ENCODE measurements at places on chromosomes 7 and 10.
A peak's percentile ranks its signal among the peaks of the same experiment; 100 is the strongest.

- DNase-seq = no peak
These were observed 3.8 kb downstream of the UPK3B start for GRCh38 chr7:76513817-76514799.

DNA sequence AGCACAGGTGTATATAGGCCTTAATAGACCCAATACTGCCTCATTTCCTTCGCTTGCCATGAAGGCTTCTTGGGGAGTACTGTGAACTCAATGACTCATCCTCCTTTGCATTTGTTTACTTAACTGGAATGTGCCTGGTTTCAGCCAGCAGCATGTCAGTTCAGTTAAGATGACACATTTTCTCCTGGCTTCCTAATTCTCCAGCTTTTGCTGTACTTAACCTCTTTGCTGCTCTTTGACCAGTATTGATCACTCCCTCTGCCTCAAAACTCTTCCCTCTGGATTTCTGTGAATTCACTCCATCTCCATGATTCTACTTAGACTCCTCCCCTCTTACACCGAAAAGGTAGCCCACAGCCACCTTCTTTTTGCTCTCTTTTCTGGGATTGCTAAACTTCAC, 135.7 kb downstream of the MAGI2 start:
- DNase-seq = peak; percentile 84

GRCh38 chr10:84563355-84563754, 235.0 kb downstream of the CCSER2 start:
- no peak for DNase-seq

GRCh38 chr7:144063710-144064109, 5.9 kb upstream of the OR2A25 start:
- DNase-seq = no peak

DNA sequence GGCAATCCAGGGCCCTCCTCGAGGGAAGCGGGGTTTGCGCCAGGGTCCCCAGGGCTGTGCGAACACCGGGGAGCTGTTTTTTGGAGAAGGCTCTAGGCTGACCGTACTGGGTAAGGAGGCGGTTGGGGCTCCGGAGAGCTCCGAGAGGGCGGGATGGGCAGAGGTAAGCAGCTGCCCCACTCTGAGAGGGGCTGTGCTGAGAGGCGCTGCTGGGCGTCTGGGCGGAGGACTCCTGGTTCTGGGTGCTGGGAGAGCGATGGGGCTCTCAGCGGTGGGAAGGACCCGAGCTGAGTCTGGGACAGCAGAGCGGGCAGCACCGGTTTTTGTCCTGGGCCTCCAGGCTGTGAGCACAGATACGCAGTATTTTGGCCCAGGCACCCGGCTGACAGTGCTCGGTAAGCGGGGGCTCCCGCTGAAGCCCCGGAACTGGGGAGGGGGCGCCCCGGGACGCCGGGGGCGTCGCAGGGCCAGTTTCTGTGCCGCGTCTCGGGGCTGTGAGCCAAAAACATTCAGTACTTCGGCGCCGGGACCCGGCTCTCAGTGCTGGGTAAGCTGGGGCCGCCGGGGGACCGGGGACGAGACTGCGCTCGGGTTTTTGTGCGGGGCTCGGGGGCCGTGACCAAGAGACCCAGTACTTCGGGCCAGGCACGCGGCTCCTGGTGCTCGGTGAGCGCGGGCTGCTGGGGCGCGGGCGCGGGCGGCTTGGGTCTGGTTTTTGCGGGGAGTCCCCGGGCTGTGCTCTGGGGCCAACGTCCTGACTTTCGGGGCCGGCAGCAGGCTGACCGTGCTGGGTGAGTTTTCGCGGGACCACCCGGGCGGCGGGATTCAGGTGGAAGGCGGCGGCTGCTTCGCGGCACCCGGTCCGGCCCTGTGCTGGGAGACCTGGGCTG, 26.0 kb downstream of the PRSS2 start:
- no peak for DNase-seq

DNA sequence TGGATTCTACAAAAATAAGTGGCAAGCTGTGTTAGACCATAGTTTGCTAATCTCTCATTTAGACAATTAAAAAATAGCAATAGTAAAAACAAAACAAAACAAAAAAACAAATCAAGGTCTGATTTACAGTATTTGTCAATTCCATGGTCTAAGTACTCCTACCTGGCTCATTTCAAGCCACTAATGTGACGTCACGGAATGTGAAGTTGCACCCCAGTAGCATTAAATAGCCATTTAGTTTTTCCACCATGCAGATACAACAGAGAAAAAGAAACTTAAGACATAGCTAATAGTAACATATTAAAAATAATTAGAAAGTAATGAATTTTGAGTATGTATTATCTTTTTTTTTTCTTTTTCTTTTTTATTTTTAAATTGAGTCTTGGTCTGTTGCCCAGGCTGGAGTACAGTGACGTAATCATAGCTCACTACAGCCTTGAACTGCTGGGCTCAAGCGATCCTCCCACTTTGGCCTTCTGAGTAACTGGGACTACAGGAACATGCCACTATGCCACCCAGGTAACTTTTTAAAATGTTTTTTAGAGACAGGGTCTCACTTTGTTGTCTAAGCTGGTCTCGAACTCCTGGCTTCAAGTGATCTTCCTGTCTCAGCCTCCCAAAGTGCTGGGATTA, 101.2 kb downstream of the MKX start:
- no peak for DNase-seq

DNA sequence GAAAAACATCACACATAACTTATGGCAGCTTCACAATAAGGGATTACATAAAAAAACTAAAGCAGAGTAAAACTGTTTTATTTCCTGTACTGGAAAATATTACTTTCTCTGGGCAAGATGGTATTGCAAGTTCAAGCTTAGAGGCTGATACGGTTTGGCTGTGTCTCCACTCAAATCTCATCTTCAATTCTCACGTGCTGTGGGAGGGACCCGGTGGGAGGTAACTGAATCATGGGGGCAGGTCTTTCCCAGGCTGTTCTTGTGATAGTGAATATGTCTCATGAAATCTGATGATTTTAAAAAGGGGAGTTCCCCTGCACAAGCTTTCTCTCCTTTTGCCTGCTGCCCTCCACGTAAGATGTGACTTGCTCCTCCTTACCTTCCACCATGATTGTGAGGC, 5.1 kb upstream of the LRRC27 start:
- no peak for DNase-seq

DNA sequence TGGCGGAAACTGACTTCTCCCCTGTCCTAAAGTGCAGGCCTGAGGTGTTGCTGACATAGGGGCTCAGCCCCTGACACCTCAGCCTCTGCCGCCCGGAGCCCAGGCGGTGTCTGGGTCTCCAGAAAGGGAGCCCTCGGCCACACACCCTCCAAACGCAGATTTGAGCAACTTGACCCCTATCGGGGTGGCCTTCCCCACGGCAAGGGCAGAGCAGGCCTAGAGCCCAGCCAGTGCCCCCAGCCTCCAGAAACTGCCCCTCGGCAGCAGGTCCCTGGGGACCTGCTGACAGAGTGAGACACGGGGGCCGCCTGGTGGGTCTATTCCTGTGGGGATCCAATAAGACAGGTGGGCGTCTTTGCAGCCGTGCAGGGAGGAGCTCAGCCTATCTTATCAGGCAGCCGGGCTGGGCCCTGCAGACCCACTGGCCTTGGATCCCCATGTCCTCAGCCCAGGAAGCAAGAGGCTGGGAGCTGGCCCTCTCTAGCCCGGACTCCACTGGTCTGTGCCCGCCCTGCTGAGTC, 11.0 kb downstream of the TMEM184A start:
- DNase-seq = no peak

DNA sequence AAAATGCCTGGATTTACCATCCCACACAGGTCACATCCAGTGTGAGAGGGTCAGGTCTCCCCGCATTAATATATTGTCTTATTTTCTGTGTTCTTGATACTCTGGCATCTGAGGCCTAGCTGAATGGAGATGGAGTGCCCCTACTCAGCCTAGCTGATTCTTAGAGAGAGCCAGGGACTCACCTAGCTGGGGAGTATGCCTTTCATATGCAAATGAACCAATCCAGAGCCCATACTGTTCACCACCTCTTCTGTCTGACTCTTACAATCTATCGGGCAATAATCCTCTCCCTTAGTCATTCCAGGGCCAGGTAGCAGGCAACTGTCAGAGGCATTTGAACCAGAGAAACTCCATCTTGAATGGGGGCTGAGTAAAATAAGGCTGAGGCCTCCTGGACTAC, 46.3 kb downstream of the LBX1 start:
- DNase-seq = no peak

- no peak for DNase-seq
These were observed 233.4 kb upstream of the HABP2 start for GRCh38 chr10:113319479-113319878.

GRCh38 chr7:123711832-123712293, 36.9 kb downstream of the WASL start:
- DNase-seq = no peak

GRCh38 chr10:30431435-30431911, 2.5 kb upstream of the MAP3K8 start:
- no peak for DNase-seq

- no peak for DNase-seq
These were observed 50.7 kb upstream of the HDAC9 start for GRCh38 chr7:18444826-18445225.

GRCh38 chr7:113892818-113893217, 26.0 kb downstream of the PPP1R3A start:
- DNase-seq = no peak

GRCh38 chr7:78852951-78853350, 600.5 kb downstream of the MAGI2 start:
- peak; percentile 38 for DNase-seq

- no peak for DNase-seq
These were observed 4.9 kb downstream of the PKD2L1 start for GRCh38 chr10:100325158-100325557.

- no peak for DNase-seq
These were observed 7.6 kb upstream of the HOXA13 start for GRCh38 chr7:27207348-27207985.

DNA sequence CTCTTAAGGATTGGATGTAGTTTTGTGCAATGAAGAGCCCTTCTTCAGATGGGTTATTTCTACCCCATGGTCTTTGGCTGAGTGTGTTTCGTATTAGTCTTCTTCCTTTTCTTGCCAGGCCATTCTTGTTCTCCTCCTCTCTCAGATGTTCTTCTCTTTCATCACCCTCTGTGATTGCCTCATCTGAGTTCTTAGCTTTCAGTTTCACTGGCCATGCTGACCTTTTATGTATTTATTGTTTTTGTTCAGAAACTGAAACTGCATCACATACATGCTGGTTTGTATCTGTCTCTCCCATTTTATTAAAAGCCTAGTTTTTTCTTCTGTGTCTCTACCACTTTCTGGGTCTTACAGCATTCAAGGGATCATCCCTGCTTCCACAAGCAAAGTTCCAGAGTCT, 21.7 kb upstream of the PCGF5 start:
- peak; percentile 83 for DNase-seq

GRCh38 chr7:100951172-100951571, 1.8 kb downstream of the MUC3A start:
- DNase-seq = no peak
